RPMI7951 (cell line): ENCODE measurements at places on chromosomes 4 and X. TPM values are rescaled to one million over a fixed set of nuclear protein-coding genes. Genes with fewer than 3 reads are reported as not detected.
A peak's percentile ranks its signal among the peaks of the same experiment; 100 is the strongest.

GRCh38 chr4:77170926-77171325 lies 13.9 kb downstream of the CCNG2 start:
- DNase-seq: no peak

DNA sequence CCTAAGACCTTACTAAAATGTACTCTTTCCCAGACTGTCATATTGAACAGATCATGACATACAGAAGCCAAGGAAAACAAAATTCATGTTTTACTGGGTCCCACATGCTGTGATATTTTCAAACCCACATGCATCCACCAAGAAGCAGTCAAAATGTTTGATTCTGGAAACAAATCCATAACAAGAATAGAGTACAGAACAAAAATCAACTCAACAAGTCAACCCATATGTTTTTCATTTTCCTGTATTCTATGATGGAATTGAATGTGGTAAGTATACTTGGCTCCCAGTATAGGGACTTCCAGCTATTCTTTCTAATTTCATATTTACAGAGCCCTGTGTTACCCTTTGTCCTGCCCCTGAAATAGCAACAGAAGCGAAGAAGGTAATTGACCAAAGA lies 106.8 kb downstream of the COL25A1 start:
- DNase-seq: no peak

DNA sequence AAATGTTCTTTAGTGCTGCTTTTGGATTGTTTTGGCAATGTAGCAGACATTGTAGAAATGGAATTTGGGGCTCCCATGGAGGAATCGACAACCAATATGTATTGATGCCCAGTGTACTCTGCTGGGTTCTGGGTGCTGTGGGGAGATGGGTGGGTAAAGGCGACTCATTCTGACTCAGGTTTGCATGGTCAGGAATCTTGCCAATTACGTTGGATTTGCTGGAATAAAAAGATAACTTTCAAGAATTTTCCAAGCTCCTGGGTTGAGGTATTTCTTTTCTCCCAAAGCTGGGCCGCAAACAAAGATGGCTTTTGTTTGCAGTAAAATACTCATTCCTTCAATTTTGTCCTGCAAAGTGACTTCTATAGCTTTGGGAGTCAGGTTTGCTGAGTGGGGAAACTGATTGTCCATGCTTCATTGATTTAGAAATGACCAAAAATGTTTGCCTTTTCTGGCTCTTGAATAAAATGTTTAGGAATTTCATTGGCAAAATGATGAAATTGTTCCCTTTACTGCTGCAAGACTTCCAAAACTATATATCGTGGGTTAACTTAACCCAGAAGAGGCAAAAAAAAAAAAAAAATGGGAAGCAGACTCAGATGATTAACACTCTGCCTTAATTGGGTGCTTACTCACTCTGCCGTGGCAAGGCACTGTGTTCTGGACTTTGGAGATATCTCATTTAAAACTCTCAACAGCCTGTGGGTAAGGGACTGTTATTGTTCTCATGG lies 57.0 kb downstream of the RTL9 start:
- peak; percentile 45 for DNase-seq

DNA sequence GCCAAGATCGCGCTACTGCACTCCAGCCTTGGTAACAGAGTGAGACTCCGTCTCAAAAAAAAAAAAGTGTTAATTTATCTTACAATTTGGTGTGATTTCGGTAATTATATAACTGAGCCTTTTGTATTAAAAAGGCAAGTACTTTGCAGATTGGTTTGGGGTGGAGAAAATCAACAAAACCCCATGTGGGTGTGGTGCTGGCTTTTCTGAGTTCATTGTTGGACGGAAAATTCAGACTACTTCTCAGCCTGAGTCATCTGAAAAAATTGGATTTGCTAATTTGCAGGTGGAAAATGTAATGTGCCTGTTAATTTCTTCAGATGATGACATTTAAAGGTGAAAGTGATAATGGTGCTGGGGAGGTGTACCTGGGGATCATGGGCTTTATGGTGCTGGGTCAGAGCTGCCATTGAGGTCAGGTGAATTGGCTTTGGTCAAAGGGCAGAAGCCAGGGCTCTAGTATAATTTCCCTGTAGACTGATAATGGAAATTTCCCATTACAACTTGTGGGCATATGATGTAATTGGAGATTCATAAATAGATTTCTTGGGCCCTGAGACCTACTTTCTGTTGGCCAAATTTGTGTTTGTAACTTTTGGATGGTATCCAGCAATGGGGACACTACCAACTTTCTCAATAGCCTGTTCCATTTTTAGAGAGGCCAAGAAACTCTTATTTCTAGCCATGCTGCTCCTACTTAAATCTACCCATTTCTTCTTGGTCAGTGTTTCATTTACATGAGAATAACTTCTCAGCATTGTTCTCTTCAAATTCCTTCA lies 74.3 kb upstream of the TEX13D start:
- DNase-seq: no peak

DNA sequence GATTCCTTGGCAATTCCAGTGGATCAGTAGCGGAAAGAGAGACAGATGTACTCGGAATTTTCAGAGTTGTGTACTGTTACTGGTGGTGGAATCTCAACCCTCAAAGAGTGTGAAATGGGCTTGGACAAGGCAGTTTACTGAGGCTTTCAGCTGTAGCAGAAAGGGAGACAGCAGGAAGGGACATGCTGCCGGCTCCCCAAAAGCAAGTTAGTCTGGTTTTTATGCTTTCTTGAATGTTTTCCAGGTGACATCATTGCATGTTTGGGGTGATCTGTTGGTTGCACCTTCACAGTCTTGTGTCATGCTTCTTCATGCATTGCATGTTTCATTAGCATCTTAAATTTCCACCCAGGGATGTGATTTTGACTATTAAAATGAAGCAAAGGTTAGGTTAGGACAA lies 1282.2 kb downstream of the ADGRL3 start:
- DNase-seq: no peak

GRCh38 chrX:38304010-38304409 lies 23.3 kb downstream of the RPGR start:
- peak; percentile 20 for DNase-seq

DNA sequence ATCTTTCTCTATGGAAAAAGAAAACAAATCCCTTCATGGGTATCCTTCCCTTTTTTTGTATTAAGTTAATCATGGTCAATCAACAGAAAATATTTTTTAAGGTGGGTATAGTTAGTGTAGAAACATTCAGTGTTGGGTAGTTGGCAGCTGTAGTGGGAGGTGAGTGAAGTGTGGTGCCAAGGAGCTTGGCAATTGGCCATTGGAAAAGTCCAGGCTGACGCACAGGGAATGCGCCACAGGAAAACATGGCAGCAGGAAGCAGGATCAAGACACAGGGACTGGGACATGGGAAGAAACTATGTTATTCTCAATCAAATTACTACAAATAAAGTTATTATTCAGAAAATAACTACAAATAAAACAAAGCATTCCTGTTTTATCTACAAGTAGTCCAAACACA lies 20.0 kb downstream of the PALLD start:
- DNase-seq: peak; percentile 56

GRCh38 chr4:126396703-126397102 lies 1081.9 kb downstream of the FAT4 start:
- no peak for DNase-seq

GRCh38 chr4:3060946-3061345 lies 13.4 kb downstream of the HTT-AS start:
- no peak for DNase-seq

DNA sequence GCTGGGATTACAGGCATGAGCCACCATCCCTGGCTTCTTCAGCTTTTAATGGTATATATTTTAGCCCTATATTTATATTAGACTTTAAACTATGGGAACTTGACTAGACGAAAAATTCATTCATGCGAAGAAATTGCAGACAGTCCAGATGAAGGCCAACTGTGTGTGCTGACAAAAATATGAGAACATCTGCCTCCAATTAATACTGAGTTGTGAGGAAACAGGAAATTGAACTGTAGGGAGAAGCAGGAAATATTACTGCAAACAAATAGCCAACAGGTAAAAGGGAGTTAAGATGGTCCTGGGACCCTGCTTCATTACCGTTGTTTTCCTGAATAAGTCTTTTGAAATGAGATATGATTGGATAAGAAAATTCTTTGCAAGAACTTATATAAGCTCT lies 26.3 kb downstream of the MGARP start:
- peak; percentile 62 for DNase-seq

- DNase-seq: peak; percentile 66
These were observed 224.9 kb upstream of the FAT1 start for GRCh38 chr4:186948361-186949242.

DNA sequence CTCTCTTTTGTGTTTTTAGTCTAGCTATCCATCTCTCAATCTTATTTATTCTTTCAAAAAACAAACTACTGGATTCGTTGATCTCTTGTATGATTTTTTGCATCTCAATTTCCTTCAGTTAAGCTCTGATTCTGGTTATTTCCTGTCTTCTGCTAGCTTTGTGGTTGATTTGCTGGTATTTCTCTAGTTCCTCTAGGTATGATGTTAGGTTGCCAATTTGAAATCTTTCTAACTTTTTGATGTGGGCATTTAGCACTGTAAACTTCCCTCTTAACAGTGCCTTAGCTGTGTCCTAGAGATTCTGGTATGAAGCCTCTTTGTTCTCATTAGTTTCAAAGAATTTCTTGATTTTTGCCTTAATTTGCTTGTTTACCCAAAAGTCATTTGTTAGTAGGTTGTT lies 15.2 kb upstream of the NEXMIF start:
- DNase-seq: no peak

DNA sequence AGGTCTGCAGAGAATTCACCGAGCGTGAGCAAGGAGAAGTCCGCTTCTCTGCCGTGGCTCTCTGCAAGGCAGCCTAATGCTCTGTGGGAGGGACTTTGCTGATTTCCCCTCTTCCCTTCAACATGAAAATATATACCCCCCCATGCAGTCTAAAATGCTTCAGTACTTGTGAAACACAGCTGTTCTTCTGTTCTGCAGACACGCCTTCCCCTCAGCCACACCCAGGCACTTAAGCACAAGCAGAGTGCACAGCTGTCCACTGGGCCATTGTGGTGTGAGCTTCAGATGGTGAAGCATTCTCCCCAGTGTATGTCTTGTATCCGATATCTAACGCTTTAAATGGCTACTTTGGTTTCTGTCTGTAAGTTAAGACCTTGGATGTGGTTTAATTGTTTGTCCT lies 11.3 kb downstream of the UCHL1 start:
- peak; percentile 11 for DNase-seq

The C1GALT1C1 gene
- total RNA-seq: 59.3 and 69.2 TPM in 2 replicates

The NR3C2 gene
- total RNA-seq: 0.10 TPM in 1 of 2 replicates, not detected in the other

The PRKG2 gene
- total RNA-seq: not detected in 2 replicates

The TLR6 gene
- total RNA-seq: 2.8 and 4.0 TPM in 2 replicates

The SYNPO2 gene
- 1.6 and 1.8 TPM in 2 replicates for total RNA-seq

The HPSE gene
- 0.48 and 0.59 TPM in 2 replicates for total RNA-seq

The ZNF330 gene
- total RNA-seq: 19.3 and 23.0 TPM in 2 replicates

The MGARP gene
- 0.68 and 1.2 TPM in 2 replicates for total RNA-seq

The RBM46 gene
- not detected in 2 replicates for total RNA-seq

The MAD2L1 gene
- total RNA-seq: 139 and 177 TPM in 2 replicates

The HELT gene
- total RNA-seq: not detected in 2 replicates
